ENCODE measurements at places on chromosomes 13 and 19.

GRCh38 chr13:37326334-37326733 is 220.9 kb upstream of the CSNK1A1L start:
- no peak for DNase-seq

- DNase-seq = no peak
Observed at GRCh38 chr19:29966588-29967249, 24.7 kb downstream of the URI1 start.

GRCh38 chr13:35843272-35843671 is 287.9 kb downstream of the DCLK1 start:
- DNase-seq = no peak

GRCh38 chr19:13600091-13600490 is 93.8 kb upstream of the CACNA1A start:
- no peak for DNase-seq

DNA sequence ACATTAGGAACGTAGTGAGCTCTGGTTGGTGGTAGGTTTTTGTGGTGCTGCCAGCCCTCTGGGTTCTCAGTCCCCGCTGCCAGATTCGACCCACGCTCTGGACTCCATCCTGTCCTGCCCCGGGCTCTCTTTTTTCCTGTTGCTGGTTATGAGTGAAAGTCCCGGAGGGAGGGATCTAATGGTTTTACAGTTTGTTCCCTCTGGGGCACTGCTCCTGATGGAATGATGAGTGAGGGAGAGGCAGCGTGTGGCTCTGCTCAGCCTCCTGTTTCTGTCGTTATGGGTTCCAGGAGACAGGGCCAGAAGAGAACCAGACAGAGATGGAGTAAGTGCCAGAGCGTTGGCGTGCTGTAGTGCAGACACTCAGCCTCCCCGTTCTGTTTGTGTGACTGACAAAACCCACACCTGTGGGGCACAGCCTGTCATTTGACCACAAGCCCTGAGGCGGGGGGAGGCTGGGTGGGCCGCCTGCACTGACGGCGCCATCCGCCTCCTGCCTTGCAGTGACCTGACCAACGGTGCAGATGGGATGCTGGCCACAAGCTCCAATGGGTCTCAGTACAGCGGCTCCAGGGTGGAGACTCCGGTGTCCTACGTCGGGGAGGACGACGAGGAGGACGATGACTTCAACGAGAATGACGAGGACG is 18.3 kb downstream of the ATP4B start:
- no peak for DNase-seq

- no peak for DNase-seq
Observed at GRCh38 chr19:42653841-42654240, 59.1 kb upstream of the CEACAM8 start.

DNA sequence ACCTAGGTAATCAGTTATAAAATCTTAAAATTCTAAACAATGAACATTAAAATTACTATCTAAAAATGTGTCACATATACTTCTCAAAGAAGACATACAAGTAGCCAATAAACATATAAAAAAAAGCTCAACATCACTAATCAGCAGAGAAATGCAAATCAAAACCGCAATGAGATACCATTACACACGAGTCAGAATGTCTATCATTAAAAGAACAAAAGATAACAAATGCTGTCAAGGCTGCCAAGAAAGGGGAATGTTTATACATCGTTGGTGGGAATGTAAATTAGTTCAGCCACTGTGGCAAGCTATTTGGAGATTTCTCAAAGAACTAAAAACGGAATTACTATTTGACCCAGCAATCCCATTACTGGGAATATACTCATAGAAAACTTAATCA is 310.3 kb upstream of the EDNRB start:
- DNase-seq = peak; percentile 87

DNA sequence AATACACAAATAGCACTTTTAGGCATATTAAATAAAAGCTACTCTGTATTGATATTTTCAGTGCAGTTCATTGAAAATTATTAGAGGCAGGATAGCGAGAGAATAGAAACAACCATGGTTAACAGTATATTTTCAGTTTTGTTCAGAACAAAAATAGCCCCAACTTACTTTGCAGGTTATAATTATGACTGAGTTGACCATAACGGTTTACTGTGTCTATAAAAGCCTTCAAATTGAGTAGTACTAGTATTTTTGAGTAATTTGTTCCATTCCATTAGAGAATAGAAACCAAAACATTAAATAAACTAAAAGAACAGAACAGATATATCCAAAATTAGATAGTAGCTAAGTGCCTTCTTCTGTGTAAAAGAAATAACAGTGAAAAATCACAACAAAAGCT is 1108.4 kb upstream of the PCDH20 start:
- DNase-seq = no peak

GRCh38 chr13:52810011-52810410 is 38.4 kb downstream of the PCDH8 start:
- DNase-seq = no peak

- no peak for DNase-seq
Observed at GRCh38 chr13:112132142-112132541, 65.2 kb downstream of the SOX1 start.

DNA sequence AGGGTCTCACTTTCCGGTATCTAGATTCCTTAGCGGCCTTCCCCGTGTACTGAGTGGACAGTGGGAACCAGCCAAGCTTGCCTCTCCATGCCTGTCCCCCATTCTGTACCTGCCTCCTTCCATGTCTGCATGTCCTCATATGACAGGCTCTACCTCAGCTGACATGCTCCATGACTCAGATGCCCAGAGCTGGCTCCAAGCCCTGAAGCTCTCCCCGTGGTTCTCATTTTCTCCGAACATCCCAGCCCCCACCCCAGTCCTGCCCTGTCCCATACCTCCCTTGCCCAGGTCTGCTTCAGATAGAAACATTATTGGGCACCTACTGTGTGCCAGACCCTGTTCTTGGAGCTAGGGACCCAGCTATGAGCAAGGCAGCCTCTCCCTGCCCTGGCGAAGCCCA is 17.1 kb upstream of the SHFL start:
- DNase-seq = no peak

GRCh38 chr13:35457258-35457657 is 19.2 kb downstream of the MAB21L1 start:
- no peak for DNase-seq

GRCh38 chr13:97911311-97912138 is 42.0 kb upstream of the IPO5 start:
- DNase-seq = no peak

DNA sequence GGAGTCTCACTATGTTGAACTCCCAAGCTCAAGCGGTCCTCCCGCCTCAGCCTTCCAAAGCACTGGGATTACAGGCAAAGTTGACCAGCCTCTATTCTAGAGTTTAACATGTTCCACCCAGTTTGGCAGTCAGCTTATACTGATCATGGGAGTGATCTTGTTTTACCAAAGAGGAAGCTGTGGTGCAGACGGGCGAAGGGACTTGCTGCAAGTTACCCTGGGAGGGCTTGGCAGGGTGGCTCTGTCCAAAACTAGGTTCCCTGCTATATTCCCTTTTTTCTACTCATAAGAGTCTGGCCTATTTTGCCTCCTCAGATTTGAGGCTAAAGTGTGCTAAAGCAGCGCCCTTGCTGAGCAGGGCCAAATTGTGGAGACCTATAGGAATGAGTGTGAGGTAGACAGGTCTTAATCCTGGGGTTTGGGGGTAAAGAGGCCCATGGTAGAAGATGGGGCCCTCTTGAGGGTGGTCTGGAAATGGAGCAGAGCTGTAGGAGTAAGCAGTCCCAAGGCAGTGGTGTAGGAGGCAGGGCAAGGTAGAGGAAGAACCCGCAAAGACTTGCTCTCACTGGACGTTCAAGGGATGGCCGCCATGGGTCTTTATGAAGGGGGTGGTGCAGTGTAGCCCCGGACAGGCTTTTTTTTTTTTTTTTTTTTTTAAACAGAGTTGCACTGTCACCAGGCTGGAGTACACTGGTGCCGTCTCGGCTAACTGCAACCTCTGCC is 3.3 kb downstream of the RPS19 start:
- no peak for DNase-seq

DNA sequence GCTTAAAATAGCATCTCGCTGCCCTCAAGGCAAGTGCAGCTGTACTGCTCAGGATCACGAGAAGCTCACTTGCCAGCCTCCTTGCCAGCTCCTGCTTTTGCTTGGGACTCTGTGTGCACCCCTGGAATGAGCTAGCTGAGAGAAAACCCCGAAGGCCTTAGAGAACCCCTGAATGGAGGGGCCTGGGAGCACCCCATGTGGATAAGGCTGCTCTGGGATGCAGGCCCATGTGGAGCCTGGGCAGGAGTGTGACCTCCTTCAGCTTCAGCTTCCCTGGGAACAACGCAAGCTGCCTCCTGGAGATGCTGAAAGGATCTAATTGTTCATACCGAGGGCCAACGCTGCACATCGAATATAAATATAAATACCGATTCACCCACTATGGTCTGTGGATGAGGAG is 109.2 kb downstream of the HSPH1 start:
- DNase-seq = no peak

GRCh38 chr13:25085125-25085742 is 10.7 kb upstream of the PABPC3 start:
- no peak for DNase-seq

DNA sequence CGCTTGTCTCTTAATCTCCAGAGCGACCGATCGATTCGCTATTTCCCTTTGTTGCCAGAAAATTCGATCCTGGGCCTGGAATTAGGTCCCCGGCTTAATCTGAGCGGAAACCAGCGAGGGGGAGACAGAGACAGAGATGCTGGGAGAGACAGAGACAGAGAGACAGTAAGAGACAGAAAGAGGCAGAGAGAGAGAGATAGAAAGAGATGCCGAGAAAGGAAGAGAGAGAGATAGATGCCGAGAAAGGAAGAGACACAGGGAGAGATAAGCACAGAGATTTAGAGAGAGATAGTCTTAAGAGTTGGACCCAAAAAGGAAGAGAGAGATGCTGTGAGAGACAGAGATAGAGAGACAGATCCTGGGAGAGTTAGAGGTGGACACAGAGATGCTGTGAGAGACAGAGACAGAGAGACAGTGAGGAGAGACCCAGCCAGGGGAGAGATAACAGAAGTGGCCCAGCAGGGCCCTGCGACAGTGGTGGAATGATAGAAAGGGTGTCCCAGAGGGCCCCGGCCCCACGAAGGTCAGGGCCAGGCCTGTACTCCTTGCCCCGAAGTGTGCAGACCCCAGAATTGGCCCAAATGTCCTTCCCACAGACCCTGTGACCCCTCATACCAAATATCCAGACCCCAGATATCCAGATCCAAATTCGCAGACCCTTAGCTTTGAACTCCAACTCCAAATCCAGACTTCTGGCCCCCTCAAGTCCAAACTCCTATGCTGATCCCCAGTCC is 1.3 kb downstream of the ERFL start:
- DNase-seq = no peak

- peak; percentile 79 for DNase-seq
Observed at GRCh38 chr19:46898731-46899130, 37.9 kb downstream of the ARHGAP35 start.

DNA sequence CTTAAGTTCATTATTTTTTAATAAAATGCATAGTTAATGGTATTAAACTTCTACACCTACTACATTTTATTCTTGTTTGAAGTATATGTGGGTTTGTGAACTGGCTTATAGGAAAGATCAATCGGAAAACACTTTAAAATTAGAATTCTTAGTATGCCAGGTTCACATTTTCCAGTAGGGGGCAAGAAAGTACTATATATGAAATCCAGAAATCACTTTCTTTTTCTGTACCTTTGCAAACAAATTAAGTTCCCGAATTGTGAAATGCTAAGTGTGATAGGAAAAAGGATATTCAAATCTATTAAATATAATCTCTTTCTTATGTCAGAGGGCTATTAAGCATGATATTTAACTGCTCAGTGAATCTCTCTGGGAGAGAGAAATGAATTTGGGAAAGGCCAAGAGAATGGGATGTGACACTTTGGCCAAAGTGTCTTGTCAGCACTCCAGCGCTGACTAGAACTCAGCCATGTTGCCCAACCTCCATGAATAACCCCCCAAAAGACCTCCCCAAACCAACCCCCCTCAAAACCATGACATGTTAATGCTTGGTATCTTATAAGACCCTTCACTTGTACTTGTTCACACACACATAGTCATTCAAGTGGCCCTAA is 122.6 kb upstream of the SLC10A2 start:
- no peak for DNase-seq

GRCh38 chr19:35731779-35732405 is 10.4 kb downstream of the IGFLR1 start:
- no peak for DNase-seq

DNA sequence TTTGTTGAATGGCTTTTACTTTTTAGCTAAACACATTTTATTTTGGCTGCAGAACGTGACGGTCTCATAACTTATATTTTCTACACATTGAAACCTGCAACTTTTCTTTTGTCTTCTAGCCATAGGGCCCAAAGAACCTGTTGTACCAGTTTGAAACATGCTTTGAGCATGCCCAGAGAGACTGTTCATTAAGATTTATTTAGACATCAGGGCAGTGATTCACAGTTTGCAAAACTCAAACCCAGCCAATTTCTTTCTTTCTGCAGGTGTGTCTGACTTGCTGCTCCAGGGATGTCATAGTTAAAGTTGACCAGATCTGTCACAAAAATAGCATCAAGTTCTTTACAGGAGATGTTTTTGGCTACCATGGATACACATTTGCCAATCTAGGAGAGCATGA is 22.0 kb downstream of the SAE1 start:
- DNase-seq = no peak

GRCh38 chr13:23969647-23970046 is 72.3 kb upstream of the C1QTNF9B start:
- DNase-seq = peak; percentile 51

DNA sequence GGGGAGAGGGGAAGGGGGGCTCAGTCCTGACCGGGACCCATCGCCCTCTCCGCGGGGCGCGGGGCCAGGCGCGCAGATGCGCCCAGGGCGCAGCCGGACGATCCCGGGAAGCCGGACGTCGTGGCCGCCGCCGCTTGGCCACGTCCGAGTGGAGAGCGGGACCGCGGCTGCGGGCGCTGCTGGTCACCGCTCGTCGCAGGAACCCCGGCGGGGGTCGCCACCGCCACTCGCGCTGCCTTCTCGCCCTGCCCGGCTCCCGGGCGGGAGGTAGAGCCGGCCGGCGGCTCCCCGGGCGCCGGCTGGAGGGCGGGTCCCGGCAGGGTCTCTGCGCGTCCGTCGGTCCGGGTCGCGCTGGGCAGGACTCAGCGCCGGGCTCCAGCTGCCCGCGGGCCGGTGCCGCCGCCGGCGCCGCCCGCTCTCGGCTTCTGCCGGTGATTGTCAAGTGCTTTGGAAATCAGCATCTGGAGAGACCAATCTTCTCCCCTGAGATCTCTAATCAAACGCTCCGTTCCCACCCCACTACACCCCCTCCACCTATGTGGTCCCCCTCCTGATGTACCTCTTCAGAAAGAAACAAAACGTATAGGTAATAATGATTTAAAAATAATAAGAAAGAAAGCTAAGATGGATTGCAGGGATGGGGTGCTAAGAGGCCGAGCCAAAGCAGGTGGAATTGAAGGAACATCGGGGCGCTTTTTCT is 464.4 kb downstream of the ITGBL1 start:
- no peak for DNase-seq

Measured in NCI-H226 (cell line).